ENCODE measurements at places on chromosomes 4 and X.

- no peak for DNase-seq
Observed at GRCh38 chrX:84258708-84259107, 70.7 kb upstream of the RPS6KA6 start.

GRCh38 chrX:153906126-153906917 is 1.8 kb downstream of the AVPR2 start:
- no peak for DNase-seq

DNA sequence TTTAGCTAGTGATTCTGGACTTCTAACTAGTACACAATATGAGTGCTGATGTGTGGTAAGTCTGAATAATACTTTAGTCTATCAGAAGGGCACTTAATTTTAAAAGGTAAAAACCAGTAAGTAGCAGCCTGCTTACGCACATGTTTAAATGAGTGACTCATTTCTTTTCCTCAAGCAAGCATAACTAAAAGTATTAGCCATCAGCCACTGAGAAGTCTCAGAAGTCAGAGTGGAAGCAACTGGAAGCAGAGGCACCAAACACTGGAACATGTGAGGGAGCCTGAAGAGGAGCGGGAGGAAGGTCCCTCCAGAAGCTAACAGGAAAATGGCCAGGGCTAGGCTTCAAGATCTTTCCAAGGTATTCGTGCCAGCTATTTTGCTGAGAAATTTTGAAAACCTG is 257.7 kb downstream of the RAPGEF2 start:
- peak; percentile 96 for DNase-seq

DNA sequence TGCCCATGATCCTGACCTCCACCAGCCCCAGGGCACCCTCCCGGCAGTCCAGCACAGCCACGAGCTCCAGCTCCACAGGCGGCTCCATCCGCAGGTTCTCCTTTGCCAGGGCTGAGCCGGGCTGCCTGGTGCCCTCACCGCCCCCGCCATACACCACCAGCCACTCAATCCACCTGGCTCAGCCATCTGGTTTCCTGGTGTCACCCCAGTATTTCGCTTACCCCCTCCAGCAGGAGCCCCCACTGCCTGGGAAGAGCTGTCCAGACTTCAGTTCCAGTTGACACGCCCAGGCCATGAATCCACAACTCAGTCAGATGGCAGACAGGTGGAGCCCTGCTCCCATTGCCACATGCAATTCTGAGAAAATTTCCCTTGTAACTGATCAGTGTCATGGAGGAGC is 3.9 kb downstream of the SHISA3 start:
- DNase-seq, result no peak

DNA sequence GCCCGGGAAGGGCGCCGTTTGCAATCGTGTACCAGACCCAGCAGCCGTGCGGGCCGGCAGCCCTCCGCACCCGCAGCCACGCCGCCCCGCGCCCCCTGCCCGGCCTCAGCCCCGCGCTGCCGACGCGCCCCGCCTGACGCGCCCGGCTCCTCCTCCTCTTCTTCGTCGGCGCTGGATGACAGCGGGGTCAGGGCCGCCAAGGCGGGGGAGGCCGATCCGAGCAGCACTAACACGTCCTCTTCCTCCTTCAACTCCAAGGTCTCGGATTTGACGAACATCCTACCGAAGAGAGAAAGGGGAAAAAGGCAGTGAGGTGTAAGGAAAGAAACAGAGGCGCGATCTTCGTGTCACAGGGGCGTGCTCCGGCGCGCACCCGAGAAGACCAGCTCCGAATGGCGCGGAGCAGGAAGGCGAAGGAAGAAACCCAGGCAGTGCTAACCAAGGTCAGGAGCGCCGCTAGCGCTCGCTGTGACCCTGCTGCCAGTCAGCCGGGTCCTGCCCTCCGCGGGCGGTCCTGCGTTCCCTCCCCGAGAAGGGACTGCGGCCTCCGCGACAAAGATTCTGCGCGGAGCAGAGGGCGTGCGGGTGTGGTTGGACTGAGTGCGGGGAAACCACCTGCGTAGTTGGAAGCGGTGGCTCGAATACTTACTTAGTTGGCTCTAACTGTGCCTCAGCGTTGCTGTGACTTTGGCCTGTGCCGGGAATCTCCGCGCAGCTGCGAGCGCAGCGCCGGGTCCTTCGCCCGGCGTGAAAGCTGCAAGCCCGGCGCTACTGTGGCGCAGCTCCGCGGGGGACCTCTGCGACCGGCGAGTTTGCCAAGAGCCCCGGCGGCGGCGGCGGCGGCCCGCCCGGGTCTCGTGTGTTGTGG is 548 bp downstream of the NEUROG2 start:
- DNase-seq, result peak; percentile 17
